Activated T-helper 1 cell treated with anti-CD3 and anti-CD28 coated beads, Interleukin-12 subunit alpha, Interleukin-12 subunit beta, Interleukin-2, Interleukin-4 antibody, amounts not matched to agents 30 ng/mL and 10 ng/mL and 1 ng/mL, durations not matched to agents 14 hours and 24 hours and 36 hours (primary cell): ENCODE measurements at places on chromosomes 4 and X. TPM values are rescaled to one million over a fixed set of nuclear protein-coding genes. Genes with fewer than 3 reads are reported as not detected.

KCND1 gene
- 3.3 and 4.0 TPM in 2 replicates for total RNA-seq

HS6ST2 gene
- total RNA-seq = 1.1 TPM in 2 replicates

MAGEA4 gene
- total RNA-seq = not detected in 2 replicates

GRCh38 chr4:108372681-108373080 lies 203.9 kb upstream of the LEF1 start:
- peaks cover 17% of the 10 kb centered on the region for H3K27me3 ChIP-seq
- peaks cover 40% of the 10 kb centered on the region for H3K4me1 ChIP-seq
- no peak overlapping the region for H3K27ac ChIP-seq
- H3K36me3 ChIP-seq = peaks cover 4% of the 10 kb centered on the region

DNA sequence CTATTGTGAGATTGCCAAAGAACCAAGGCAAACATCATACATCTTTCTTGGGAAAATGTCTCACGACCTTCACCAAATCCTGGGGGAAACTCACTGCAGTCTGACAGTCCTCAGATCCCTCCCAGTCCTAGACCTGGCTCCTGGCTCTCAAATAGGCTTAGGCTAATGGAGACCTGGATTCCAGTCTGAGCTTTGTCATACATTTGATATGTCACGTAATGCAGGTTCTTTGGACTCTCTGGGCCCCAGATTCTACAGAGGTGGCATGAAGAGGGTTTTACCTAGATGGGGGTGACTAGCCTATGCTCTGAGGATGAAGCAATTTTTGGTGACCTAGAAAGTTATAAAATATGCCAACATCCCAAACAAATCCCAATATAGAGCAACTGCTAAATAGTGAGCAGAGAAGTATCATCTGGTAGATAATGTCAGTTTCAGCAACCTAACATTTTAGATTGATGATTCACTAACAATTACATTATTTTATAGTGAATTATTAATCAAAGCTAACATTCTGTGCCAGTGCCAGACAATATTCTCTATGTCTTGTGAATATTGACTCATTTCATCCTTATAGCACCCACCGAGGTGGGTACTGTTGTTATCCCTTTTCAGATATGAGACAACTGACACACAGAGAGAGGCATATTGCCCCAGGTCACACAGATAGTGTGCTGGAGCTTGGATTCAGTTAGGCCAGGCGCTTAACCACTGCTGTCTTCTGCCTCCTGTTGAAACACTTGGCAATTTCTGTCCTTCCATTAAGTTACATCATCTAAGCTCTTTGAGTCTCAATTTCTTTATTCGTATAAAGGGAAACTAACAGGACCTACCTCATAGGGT lies 195.4 kb upstream of the MAMLD1 start:
- H3K4me1 ChIP-seq = no peaks in the 10 kb centered on the region
- no peaks in the 10 kb centered on the region for H3K36me3 ChIP-seq
- no peak overlapping the region for H3K4me3 ChIP-seq
- no peaks in the 10 kb centered on the region for H3K27me3 ChIP-seq
- H3K27ac ChIP-seq = no peak overlapping the region
- no peak for DNase-seq

DNA sequence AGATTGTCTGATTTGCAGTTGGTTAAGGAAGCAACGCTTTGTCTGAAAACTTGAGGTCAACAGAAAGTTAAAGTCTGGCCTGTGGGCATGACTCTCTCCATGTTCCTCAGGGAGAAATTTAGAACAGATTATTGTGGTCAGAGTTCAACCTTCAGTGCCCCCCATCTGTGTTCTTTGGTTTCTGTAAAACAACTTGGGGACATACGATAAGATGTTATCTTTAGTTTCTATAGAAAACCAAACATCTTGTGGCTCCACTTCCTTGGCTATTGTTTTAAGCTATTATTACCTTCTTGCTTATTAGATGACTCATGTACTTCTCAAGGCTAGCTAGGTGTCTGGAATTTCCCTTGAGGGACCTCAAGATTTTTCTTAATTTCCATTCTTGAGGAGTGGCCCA lies 507.7 kb downstream of the PDHA2 start:
- DNase-seq = no peak
- no peaks in the 10 kb centered on the region for H3K4me1 ChIP-seq
- no peaks in the 10 kb centered on the region for H3K36me3 ChIP-seq
- H3K27ac ChIP-seq = no peak overlapping the region
- no peak overlapping the region for H3K4me3 ChIP-seq

- H3K27ac ChIP-seq = no peak overlapping the region
- no peaks in the 10 kb centered on the region for H3K27me3 ChIP-seq
- DNase-seq = no peak
- H3K4me3 ChIP-seq = no peak overlapping the region
- no peaks in the 10 kb centered on the region for H3K36me3 ChIP-seq
These were observed 862.2 kb downstream of the TRAM1L1 start for GRCh38 chr4:116223040-116223732.

GRCh38 chrX:1860936-1861594 lies 246.2 kb downstream of the ASMT start:
- no peaks in the 10 kb centered on the region for H3K4me1 ChIP-seq
- H3K27ac ChIP-seq = no peak overlapping the region
- H3K4me3 ChIP-seq = no peak overlapping the region
- DNase-seq = no peak

DNA sequence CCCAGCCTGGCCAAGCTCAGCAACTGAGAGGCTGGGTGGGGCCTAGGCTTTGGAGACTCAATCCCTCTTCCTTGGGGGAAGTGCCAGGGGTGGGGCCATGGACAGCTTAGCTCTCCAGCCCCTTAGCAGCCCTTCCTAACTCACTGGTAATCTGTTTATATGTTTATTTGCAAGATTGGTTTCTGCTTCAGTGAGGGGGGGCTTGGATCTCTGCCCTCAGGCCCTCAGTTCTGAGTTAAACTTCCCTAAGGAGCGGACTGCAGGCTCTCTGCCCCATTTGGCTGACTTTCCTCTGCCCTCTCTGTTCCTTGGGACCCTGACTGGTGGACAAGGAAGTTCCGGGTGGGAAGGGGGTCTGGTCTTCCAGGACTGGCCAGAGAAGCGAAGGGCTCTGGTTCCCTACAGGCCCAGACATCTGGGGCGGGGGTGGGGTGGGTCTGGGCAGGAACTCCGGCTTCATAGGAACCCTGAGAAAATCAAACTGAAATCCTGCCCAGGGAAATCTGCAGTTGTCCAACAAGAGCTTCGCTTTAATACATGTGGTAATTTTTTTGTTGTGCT lies 51.4 kb downstream of the NALF2 start:
- H3K4me3 ChIP-seq = no peak overlapping the region
- H3K27me3 ChIP-seq = peaks cover 2% of the 10 kb centered on the region
- DNase-seq = no peak
- H3K4me1 ChIP-seq = no peaks in the 10 kb centered on the region
- no peak overlapping the region for H3K27ac ChIP-seq

CFAP47 gene
- total RNA-seq = not detected in 2 replicates

- no peaks in the 10 kb centered on the region for H3K36me3 ChIP-seq
- no peak for DNase-seq
- no peak overlapping the region for H3K27ac ChIP-seq
- H3K4me1 ChIP-seq = no peaks in the 10 kb centered on the region
- no peak overlapping the region for H3K4me3 ChIP-seq
These were observed 298.7 kb upstream of the CLNK start for GRCh38 chr4:10983268-10983667.

NR0B1 gene
- total RNA-seq = not detected in 2 replicates

SMIM14 gene
- 0.76 and 1.6 TPM in 2 replicates for total RNA-seq

CXCL6 gene
- not detected in 2 replicates for total RNA-seq

DNA sequence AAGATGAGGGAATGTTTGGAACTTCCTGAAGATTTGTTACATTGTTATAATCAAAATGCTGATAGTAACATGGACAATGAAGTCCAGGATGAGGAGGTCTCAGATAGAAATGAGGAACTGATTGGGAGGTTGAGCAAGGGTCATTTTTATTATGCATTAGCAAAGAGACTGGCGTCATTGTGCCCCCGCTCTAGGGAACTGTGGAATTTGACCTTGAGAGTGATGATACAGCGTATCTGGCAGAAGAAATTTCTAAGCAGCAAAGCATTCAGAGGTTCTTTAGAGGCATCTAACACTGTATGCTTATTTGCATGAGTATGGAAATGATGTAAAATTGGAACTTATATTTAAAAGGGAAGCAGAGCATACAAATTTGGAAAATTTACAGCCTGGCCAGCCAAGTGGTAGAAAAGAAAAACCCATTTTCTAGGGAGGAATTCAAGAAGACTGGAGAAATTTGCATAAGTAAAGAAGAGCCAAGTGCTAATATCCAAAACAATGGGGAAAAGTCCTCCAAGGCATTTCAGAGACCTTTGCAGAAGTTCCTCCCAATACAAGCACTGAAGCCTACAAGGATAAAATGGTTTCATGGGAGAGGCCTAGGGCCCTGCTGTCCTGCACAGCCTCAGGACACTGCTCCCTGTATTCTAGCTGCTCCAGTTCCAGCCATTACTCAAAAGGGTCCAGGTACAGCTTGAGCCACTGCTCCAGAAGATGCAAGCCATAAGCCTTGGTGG lies 483.0 kb upstream of the NDST4 start:
- H3K36me3 ChIP-seq = no peaks in the 10 kb centered on the region
- no peak overlapping the region for H3K27ac ChIP-seq
- no peak for DNase-seq
- no peaks in the 10 kb centered on the region for H3K4me1 ChIP-seq

DNA sequence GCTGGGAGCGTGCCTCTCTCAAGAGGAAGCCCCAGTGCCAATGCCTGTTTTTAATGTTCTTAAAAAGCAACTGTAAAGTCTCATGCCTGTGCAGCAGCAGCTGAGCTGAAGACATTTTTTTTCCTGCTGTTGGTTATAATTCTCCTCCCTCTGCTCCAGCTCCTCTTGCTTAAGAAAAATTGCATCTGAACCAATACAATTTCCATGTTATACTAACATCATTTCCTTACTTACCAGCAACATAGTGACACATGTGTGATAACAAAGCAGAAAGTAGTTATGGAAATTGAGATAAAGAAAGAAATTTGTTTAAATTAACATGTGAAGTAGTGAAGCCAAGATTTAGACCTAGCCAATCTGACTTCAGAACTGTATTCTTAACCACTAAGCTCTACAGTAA lies 101.4 kb downstream of the TBC1D19 start:
- no peaks in the 10 kb centered on the region for H3K4me1 ChIP-seq
- no peak overlapping the region for H3K4me3 ChIP-seq
- no peak overlapping the region for H3K27ac ChIP-seq
- H3K27me3 ChIP-seq = no peaks in the 10 kb centered on the region
